ENCODE measurements at places on chromosomes 12 and 14.

DNA sequence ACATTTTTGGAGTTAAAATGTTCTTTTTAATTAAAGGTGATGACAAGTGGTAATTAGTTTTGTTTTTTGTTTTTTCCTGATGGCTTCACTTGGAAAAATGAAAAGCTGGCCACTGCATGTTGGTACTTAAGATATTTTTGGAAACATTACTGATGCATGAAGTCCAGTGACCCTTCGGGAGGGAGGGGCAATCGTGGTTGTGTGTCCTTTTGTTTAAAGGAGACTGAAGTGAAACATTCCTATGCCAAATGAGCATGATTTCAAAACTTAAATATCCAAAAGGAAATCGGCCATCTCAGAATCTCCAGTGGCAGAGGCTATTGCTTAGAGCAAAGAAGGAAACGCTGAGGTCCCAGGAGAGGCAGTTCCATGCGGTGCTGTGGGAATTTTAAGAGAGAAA is 20.1 kb downstream of the LTBP2 start:
- no peak for DNase-seq

- no peak for DNase-seq
Measured at GRCh38 chr12:2722806-2723205, 72.0 kb upstream of the FKBP4 start.

DNA sequence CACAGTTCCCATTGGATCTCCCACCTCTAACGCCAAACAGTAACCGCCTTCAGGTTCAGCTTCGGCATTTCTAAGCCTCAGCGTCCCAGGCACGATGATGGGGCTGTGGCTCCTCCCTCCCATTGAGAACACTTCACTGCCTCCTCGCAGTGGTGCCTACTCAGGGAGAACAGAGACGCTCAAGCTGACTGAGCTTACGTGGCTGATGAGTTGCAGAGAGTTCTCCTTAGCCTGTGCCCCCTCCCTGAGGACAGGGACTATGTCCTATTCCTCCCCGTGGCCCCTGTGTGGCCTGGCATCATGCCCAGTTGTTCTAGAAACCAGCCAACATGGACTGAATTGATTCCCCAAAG is 87.0 kb downstream of the ITPK1 start:
- no peak for DNase-seq

- DNase-seq: no peak
Measured at GRCh38 chr12:83250866-83251265, 564.2 kb downstream of the TMTC2 start.

DNA sequence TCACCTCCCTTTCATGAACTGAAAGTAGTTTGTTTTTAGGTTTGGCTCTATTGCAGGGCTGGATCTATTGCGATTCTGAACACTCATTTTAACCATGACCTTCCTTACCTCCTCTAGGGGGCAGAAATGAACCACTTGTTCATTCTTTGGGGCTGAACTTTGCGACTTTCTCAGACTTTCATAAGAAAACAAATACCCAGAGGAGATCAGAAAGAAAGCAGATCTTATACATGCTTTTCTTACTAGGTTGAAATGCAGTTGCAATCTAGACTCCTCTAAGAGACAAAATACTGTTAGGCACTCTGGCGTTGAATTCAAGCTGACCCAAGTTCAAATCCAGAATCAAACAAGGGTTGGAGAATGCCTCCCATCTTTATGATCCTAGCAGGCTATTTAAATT is 32.6 kb upstream of the PLEKHG3 start:
- no peak for DNase-seq

DNA sequence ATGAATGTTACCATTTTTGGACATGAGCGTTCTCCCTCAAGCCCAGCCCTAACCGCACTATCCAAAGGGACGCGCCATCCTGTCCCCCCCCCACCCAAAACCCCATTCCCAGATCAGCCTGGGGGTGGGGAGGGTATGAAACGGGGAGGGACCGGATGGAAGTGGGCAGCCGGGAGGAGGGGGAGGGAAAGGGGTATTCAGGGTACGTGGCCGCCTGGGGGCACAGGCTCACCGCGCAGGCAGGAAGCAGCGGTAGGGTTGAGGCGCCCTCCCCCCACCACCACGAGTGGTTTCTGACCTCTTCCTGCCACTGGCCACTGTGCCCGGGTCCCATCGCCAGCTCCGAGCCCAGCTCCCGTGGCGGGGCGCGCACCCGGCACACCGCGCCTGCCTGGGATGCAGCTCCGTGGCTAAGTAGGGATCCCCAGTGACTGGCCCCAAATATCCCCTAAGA is 1.4 kb downstream of the ACTN1 start:
- no peak for DNase-seq
